ENCODE measurements at places on chromosomes 1 and 21.

GRCh38 chr1:209160230-209160629 lies 423.3 kb upstream of the CAMK1G start:
- no peak for DNase-seq

DNA sequence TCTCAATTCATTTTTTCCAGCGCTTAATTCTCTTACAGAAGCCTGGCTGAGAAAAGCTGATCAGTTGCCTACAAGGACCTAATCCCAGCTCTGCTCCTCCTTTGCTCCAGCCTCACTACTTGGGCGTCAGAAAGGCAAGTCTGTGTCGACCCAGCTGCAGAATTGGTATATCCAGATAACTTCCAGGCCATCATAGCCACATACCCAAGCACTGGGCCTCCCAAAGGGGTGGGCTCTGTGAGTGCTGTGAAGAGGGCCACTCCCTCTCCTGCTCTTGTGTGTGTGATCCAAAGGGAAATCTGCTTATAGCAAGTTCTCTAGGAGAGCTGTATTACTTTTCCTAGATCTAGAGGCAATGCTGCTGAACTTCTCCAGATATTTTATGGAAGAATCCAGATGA lies 18.1 kb downstream of the LMOD1 start:
- DNase-seq: no peak

DNA sequence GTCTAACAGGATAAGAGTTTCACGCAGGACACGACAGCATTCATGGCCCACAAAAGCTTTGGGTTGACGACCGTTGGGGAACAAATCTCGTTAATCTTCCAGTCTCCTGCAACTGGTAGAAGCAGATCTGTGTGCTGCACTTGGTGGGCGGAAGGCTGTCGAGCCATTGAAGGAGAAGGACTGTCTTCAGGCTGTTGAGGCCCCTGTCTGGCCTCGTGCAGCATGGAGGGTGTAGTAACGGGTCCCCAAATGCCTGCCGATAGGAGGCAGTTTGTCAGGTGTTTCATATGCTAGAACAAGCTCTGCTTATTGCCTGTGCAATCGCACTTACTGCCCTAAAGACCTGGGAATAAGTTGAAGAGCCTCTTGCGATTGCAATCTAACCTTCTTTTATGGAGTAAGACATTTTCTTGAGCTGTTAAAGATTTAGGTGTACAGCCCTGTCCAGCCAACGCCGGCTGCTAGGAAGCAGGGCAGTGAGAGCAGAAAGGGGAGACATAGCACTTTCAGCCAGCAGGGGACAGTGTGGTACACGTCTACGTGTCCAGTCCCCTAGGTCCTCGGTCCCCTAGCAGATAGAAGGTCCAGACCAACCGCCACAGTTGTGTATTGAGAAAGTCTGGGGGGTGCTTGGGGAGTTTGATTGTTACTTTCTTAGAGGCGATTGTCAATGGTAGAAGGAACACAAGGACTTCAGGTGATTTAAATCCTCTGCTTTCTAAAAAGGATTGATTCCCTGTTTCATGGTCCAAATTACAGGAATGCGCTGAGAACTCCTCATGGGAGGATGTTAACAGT lies 102.3 kb upstream of the TMPRSS2 start:
- peak; percentile 76 for DNase-seq

- no peak for DNase-seq
These were observed 76.4 kb downstream of the ST3GAL3 start for GRCh38 chr1:43783671-43784205.
